ENCODE measurements at places on chromosomes 1 and 21.

DNA sequence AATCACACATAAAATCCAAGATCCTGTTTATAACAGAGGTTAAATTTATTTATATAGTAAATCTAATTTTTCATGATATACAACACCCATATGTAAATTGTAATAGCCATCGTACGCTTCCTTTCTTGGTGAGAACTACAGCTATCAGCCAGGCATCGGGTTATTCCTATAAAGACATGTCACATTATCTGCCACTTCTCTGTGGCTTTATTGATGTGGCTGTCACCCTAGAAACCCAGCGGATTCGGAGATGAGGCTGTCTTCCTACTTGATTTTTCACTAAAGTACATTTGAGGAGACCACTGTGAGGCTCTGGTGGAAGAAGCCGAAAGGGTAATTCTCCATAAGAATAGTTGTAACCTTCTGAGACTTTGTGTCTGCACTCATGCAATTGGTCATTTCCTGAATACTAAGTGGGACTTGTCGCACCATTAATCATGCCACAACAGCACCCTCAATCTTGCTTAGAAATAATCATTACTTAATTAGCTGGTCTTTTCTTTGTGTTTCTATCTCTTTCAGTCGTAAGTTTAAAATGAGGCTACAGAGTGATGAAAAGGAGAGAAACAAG lies 106.0 kb downstream of the NTNG1 start:
- no peak for DNase-seq

- no peak for DNase-seq
These were observed 1262.8 kb upstream of the PRMT6 start for GRCh38 chr1:105793536-105794146.

GRCh38 chr1:21655748-21656147 lies 13.4 kb downstream of the RAP1GAP start:
- peak; percentile 40 for DNase-seq

DNA sequence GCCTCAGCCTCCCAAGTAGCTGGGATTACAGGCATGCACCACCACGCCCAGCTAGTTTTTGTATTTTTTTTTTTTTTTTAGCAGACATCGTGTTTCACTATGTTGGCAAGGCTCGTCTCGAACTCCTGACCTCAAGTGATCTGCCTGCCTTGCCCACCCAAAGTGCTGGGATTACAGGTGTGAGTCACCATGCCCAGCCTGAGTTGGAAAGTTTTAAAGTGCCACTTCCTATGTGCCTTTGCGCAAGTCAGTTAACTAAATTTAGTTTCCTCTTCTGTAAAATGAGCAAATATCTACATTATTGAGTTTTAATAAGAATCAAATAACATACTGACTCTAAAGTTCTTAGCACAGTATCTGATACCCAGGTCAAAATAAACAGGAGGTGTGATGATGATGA lies 12.4 kb downstream of the SLC19A2 start:
- DNase-seq, result no peak

GRCh38 chr1:225474439-225474985 lies 46.7 kb upstream of the LBR start:
- DNase-seq, result no peak

DNA sequence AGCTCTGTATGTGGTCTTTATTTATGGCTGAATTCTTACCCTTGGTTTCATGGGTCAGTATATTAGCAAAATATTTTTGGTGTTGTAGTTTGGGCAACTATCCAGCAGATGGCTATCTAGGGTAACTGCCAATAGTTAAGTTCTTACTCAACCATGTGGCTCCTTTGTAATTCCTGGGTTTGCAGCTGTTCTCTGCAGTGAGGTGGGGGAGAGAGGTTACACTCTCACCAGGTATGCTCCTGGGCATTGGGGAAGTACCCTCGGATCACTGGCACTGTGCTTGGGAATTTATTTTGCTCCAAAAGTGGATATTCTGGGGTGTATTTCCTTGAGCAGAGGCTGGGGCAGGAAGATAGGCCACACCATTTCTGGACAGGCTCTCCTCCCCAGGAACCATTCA lies 436.7 kb upstream of the TMPRSS15 start:
- no peak for DNase-seq

GRCh38 chr1:238404481-238404880 lies 513.8 kb upstream of the ZP4 start:
- no peak for DNase-seq

DNA sequence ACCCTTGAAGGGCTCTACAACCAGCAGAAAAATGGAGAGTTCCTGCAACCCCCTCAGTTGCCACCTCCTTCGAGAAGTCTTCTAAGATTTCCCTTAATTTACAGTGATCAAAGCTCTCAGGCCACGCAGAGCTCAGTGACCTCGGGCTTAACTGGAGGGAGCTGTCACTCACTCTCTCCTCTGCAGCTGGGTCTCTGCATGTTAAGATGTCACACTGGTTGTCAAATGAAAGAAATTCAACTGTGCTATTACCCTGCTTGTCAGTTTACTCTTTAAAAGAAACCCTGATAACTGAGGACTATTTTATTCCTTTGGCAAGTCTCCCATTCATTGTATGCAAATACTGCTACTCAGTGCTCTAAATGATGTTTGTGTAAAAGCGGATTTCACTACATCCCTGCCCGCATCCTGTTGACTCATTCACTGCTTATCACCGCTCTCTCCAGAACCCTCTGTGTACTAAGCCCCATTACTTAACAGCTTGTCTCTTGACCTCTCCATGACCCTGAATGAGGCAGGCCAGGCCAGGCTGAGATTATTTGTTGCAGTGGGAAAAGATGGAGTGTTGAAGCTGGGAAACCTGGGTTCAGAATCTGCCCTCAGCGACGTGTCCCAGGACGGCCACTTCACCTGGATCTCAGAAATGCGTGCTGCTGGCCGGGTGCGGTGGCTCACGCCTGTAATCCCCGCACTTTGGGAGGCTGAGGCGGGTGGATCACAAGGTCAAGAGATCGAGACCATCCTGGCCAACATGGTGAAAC lies 13.7 kb downstream of the DHRS3 start:
- peak; percentile 84 for DNase-seq

DNA sequence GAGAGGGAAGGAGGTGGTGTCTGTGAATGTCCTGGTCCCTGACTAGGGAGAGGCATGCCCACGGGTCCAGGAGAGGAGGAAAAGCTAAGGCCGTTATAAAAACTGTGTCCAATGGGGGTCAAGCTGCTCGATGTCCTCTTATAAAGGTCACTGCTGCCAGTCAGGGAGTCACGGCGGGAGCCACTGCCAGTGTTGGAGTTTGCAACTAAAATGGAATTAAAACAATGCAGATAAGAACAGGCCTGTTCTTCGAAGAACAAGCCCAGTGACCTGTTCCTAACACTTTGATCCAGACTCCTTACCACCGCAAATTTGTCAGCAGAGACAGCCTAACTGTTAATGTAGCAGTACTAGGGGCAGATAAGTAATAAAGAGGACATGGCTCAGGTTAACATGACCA lies 56.1 kb upstream of the SDC3 start:
- no peak for DNase-seq

- no peak for DNase-seq
These were observed 36.6 kb downstream of the ITPKB start for GRCh38 chr1:226702318-226702956.

DNA sequence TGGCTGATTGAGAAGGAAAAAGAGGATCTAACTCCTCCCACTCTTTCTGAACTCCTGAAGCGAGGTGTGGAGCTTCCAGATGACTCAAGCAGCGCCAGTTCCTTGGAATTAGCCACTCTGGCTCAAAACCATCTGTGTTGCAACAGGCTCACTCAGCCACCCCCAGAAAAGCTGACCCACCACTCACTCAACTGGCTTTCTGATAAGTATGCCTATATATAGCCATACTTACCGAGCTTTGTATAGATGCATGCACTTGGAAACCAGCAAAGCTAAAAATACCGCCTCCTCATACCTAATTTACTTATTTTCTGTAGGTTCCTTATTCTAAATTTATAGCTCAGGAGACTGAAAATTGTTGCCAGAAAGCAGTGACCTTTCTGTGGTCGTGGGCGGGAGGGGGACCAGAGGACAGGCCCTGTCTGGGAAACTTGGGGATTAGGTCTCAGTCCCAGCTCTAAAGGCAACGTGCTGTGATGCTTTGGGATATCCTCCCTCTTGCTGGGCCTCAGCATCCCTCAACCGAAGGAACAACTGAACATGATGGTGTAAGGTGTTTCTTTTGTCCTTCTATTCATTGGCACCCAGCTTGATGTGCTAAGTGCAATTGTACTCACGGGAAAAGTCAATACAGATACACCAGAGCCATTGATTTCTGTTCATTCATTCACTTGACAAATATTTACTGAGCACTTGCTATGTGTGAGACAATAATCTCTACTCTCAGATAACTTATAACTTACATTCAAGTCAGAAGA lies 65.7 kb downstream of the NENF start:
- DNase-seq, result no peak

DNA sequence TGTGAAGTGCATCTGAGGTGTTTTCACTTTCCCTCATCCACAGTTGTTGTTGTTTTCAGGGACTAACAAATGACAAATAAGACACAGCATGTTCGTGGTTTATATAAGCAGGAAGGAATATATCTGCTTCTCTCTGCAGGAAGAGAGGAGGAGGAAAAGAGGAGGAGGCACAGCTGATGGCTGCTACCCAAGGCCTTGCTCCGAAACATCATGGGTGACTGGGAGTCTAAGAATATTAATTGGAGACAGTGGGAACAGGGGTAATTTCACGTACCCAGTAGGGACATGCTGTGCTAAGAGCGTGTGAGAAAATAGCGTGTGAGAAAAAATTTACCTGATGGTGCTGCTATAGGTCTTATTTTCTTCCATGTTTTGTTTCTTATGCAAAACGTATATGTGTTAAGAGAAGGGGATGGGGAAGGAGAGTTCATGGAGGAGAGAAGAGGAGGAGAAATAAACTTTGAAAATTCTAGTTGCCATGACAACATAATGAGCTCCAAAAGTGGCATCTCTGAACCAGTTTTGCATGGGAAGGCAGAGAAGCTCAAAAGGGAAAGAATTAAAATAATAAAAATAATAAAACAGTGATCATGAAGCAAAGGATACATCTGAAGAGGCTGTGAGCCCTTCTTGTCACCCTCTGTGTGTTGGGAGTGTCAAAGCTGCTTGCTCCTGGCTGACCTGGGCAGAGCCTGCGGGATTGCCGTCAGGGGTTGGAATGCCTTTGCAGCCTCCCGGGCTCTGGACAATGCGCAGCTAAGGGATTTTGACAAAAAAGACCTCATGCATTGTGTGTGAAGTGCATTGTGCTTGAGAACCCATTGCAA lies 192.0 kb downstream of the CACNA1E start:
- DNase-seq, result no peak

DNA sequence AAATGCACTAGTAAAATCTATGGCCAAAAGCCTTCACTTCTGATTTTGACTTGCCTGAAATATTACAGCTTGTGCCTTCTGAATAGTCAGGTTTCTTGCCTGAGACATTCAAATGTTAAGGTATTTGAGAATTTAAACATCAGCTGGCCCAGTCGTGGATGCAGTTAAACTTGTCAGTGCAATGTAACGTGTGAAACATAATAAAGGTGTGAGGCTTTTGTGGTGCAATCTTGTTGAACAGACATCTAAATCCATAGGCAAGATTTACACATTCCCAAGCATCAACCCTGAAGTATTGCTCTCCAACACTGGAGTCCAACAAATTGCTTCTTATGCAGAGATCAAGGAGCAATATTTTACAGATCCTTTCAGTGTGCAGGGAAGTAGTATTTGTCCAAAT lies 4.4 kb downstream of the CCN1 start:
- DNase-seq, result no peak

- DNase-seq, result no peak
These were observed 24.4 kb downstream of the CAP1 start for GRCh38 chr1:40064797-40065499.

DNA sequence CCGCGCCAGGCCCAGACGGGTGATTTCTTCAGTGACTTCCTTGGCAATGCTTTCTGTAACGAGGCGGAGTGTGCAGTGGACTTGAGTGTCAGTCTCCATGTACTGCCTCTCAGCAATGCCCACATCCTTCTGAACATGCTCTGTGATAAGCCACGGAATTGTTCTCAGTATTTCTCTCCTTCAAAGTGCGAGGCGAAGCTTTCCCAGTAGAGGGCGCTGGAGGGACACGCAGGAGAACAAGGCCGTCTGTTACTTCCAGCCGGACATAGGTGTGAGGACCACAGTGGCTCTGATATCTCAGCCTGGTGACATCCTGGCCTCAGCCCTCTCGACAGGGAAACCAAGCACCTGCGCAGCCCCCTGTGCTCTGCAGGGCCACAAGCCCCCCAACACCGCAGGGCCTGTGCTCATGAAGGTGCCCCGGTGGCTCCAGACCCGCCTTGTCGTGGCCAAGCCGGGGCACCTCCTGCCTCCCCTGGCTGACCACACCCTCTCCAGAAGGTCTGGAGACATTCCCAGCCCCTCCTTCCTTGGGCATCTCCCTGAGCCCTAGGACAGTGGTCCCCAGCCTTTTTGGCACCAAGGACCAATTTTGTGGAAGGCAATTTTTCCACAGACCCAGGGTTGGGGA lies 46.1 kb upstream of the BACE2 start:
- peak; percentile 25 for DNase-seq

GRCh38 chr1:218259339-218259738 lies 25.8 kb upstream of the RRP15 start:
- DNase-seq, result no peak

DNA sequence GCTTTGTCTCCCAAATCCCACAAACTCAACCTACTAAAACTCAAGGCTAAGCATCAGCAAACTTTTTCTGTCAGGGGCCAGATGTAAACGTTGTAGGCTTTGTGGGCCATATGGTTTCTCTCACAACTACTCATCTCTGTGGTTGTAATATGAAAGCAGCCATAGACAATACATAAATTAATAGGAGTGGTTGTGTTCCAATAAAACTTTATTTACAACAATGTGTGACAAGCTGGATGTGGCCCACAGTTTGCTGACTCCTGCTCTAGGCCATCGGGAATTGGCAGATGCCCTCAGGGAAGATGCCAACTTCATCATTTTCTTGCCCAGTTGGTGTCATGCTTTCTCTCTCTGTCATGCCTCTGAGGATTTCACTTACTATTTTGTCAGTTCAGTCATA lies 17.5 kb upstream of the ERRFI1 start:
- DNase-seq, result no peak

DNA sequence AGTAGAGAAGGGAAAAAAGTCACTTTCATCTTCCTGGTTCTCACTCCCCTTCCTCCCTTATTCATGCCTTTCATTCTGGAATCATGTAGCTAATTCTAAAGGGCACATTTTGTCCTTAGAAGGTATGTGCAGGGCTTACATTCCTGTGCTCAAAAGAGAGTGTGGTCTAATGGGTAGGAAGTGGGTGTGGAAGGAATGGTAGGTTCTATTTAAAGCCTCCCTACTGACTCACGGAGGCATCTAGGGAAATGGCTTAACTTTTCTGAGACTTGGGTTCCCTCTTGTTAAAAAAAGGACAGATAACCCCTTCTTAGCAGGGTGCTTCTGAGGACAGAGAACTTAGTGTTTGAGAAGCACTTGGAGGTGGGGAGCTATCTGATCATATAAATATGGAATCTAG lies 249.3 kb upstream of the DUSP10 start:
- DNase-seq, result no peak

- no peak for DNase-seq
These were observed 20.0 kb downstream of the MEF2D start for GRCh38 chr1:156480411-156481192.

GRCh38 chr1:203463469-203464062 lies 12.0 kb upstream of the PRELP start:
- DNase-seq, result no peak

- no peak for DNase-seq
These were observed 105.9 kb downstream of the SIPA1L2 start for GRCh38 chr1:232524056-232524455.
